Activated CD4-positive, alpha-beta T cell treated with anti-CD3 and anti-CD28 coated beads for 4 hours (primary cell): ENCODE measurements at places on chromosomes 12 and 14.
A peak's percentile ranks its signal among the peaks of the same experiment; 100 is the strongest.

DNA sequence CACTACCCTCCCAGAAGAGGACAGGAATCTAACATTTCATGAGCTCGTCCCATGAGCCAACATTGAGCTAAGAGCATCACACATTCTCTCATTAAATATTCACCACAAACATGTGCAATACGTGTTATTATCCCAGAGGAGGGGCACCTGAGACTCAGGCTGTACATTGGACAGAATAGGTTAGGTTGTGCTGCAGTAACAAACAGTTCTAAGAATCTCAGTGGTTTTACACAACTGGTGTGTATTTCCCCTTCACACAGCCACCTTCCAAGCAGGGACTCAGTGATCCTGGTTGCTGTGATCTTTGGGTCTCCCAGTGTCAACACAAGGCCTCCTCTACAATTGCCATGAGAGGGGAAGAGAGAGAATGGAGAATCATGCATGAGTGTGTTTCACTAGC, 15.0 kb upstream of the ACTN1 start:
- DNase-seq: no peak

DNA sequence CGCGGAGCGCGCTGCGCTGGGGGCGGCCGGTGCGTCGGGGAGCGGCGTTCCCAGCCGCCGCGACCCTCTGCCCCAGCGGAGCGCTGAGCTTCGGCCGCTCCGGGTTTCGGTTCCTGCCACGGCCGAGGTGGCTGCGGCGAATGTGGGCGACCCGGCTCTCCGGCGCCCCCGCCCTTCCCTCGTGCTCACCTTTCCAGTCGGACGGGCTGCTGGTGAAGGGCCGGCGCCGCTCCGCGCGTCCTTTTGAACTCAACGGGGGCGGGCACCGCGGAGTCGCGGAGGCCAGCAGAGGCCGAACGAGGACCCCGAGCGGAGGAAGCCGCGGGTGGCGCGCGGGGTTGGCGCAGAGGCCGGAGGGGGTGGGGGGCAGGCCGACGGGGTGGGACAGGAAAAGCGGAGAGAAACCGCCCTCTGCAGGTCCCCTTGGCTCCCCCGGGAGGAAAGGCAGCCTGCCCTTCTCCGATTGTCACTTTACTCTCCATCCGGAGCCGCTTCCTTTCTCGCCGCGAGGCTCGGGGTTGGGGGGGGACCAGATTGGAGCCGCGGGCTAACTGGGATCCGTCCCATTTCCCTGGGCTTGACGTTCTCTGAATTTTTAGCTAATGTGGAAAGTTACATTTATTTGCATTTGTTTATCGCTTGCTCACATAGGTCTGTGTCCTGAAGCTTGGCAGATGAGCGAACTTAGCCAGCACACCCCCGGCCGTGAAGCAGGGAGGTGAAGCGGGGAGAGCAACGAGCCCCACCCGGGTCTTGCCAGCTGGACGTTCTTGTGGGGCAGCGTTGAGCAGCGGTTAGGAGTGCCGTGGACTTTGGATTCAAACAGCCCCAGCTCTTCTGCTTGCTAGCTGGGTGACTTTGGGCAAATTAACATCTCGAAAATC, at the start of gene SMAGP:
TSS of gene SMAGP (minus strand) at position 349 of the 884 bp plus-strand sequence. CDS start 1,137 bp downstream, outside the sequence.
- DNase-seq: peak; percentile 49

GRCh38 chr12:104643819-104644669, 187.3 kb downstream of the CHST11 start:
- no peak for DNase-seq

DNA sequence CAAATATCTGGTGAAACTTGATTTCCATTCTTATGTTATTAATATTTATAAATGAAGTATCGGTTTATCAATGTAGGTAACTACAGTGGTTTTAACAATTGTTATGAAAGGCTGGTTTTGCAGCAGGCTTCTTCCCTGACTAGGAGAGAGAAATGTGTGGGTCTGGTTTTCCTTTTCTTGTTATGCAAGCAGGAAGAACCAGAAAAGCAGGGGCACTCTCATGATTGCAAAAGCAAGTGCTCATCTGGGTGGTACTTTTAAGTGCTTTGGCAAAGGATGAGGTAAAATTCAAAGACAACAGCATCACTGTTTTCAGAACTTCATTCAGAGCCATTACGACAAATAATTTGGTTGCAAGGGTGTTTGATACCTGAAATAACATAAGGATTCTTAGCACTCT, 105.6 kb downstream of the PTPRO start:
- DNase-seq: no peak

DNA sequence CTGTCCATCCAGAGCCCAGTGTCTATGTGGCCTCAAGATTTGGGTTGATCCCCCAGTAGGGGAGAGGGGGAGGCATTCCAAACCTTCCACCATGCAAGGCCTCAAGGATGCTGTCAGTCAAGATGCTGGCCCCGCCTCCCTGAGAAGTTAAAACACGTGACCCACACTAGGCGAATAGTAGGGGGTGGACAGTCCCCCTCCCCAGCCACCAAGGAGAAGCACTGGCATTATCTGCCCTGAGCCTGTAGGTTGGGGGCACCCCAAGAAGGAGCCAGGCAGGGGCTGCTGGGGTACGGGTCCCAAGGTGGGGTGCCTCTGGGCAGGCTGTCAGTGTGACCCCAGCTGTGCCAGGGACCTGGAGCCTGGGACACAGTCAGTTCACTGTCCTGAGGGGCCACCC, 2.3 kb downstream of the SLC25A29 start:
- DNase-seq: no peak

DNA sequence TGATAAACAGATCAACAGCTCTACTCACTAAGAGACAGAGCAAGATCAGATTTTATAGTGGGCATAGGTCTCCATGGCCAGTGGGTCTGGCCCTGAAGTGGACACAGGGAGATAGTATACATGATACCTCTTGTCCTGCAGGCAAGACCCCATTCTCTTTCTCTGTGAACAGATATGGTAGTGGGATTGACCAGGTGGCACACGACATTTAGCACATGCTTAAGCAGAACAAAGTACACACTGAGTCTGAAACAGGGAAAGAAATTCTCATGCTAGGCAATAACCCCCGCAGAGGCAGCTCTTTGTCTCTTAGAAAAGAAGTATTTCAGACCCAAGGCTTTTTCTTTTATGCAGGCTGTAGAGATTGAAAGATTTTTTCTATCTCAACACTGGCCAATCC, 1331.2 kb downstream of the FSCB start:
- DNase-seq: no peak

DNA sequence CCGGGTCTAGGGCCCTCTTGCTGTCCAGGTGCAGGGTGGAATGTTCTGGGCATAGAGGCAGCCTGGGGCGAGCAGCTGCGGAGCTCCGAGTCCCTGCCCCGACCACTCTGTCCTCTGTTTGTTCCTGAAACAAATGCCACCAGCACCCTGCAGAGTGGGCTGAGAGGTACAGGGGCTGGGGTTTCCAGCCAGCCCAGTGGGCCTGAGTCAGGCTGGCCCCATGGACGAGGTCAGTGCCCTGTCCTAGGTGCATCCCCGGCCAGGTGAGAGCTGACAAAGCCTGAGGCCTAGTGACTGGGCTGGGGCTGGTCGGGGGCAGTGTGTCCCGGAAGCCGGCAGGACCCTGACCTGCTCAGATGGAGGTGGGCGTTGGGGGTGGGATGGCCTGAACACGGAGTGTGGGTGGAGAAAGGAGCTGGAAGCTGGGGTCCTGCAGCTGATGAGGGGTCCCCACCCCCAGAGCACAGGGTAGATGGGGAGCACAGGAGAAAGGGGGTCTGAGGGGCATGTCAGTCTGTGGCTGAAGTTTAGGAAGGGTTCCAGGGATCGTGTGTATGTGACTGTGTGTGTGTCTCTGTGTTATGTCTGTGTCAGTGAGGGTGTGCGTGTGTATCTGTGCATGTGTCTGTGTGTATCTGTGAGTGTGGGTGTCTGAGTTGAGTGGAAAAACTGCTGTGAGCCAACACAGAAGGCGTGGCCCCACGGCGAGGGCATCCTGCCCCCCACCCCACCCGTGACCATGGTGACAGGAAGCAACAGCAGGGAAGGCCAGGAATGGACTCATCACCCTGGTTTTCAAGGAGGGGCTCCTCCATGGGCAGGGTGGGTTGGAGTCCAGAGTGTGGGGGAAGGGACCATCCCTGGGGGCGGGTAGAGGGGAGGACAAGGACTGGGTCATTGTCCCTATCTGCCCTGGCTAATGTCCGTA, 2.4 kb upstream of the CRIP1 start:
- peak; percentile 78 for DNase-seq

DNA sequence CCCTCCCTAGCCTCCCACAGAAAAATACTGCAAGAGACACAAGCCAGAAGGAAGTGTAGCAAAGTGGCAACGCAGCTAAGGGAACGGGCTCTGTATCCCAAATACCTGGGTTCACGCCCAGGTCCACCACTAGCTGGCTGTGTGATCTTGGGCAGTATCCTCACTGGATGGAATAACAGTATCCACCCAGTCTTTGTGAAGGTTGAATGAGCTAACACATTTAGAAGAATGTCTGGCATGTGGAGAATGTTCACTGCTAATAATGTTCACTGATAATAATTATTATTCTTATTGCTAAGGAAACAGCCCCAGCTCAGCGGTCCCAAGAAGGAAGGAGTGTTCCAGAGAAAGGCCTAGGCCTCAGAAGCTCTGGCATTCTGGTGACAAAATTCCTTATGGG, 70.9 kb downstream of the VWF start:
- no peak for DNase-seq

- DNase-seq: no peak
Observed at GRCh38 chr12:19409376-19409775, 29.9 kb upstream of the AEBP2 start.

DNA sequence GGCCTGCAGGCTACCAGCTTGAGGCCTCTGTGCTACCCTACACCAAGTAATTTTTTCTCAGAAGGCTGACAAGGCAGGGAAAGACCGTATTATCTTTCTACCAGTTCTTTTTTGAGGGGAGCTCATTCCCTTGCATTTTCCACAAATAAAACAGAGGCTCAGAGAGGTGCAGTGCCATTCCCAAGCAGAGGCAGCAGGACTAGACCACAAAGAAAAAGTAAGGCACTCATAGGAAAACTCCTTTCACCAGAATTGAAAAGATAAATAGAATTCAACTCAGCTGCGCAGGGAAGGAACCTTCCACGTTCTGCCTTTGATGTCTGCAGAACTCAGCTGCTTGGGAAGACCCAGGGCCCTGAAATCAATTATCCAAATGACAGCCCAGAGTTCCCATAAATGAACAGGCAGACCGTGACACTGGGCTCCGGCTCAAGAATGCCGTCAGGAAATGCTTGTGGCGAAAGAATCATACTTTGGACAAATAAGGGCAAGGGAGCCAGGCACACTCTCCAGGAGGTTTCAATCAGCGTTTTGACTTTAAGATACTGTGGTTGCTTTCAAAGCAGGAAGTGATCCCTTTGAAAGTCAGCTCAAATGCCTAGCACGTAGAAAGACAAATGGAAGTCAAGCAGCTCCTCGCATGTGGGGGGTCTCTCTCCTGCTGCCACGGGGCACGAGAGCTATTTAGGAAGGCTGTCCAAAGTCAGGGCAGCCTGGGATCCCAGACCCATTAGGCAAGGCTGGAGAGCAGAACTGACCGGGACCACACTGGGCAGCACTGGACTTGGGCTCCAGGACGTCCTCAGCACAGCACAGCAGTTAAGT, 14.0 kb downstream of the KCTD10 start:
- DNase-seq: no peak

DNA sequence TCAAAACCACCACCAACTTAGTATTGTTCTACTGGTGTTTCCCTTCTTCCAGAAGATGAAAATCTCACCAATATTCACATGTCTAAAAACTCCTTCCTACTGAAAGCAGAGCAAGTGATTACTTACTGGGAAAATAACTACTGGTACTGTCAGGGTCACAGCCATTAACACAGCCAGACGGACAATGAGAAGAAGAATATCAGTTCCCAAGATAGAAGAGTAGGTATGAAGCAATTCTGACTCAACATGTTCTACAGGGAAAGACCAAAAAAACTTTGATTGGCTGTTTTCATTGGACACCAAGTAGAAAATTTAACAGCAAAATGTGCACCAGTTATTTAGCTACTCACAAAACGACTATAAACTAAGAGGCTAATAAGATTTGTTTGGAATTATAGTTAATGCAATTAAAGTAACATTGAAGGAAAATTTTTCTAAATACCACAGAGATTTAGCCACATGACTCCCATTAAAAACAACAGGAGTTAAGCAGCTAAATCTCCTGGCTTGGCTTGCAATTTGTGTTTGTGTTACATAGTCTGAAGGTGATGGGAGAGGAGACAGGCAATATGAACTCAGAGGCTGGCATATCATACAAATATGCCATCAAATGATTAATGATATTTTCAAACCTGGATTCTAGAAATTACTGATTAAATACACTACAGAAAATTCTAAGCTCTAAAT, 9.5 kb downstream of the SLC38A2 start:
- no peak for DNase-seq

GRCh38 chr12:94980577-94980976, 22.9 kb downstream of the NDUFA12 start:
- no peak for DNase-seq

DNA sequence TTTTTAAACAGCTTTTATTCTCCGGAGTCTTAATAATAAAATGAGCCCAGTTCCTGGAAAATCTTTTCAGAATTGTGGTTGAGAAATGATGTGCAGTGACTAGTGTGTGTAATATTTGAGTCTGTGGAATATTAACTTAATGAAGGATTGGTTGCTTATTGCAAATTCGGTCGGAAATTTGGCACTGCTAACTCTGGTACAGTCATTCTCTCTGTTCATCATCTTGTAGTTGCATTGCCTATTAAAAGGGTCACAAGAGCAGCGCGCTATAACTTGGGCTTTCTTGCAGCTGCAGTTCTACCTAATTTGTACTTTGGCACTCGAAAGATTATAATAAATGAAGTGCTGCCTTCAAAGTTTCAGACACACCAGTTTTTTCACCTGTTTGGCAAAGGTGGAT, 146.0 kb downstream of the FLRT2 start:
- no peak for DNase-seq

- DNase-seq: no peak
Observed at GRCh38 chr12:114275086-114275485, 130.9 kb downstream of the TBX5 start.

- DNase-seq: no peak
Observed at GRCh38 chr12:65916991-65917695, 92.9 kb downstream of the HMGA2 start.

- no peak for DNase-seq
Observed at GRCh38 chr14:63512861-63513260, 30.3 kb downstream of the PPP2R5E start.

DNA sequence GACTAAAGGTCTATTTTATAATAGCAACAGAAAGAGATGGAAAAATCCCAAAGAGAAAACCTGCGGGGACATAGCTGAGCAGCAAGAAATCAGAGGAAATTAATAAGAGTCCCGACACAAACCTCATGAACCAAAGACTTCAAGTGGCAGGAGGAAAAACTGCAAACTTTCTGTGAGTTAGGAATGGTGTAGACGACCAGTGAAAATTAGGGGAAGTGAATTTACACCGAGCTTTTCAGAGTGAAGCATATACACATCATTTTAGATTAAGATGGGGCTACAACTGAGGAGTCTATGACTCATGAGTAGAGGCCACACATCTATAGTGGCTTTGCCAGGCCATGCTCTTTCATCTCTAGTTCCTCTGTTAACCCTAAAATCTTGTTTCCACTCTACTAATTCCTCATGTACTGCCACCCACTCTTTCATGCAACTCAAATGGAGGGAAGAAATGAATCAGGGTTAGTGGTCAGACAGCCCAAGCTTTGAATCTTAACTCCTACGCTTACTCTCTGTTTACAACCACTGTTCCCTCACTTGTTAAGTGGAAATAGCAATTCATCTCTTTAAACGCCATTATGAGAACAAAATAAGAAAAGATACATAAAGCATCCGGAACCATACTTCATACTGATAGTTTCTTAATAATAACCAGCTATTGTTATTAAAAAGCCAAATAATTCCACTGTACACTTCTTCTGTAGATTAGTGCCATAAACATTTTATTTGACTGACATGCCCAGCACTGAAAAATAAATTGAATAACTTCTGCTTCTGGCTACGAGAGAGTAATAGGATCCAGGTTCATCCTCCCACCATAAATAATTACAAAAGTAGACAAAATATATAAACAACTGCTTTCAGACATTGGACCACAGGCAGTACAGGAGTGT, 219.3 kb downstream of the RMST start:
- DNase-seq: no peak
